Left renal cortex interstitium (tissue), 4 donors: ENCODE measurements at places on chromosomes 2 and 18.
A peak's percentile ranks its signal among the peaks of the same experiment; 100 is the strongest.

GRCh38 chr2:159078443-159078842 is 110.0 kb downstream of the TANC1 start:
- DNase-seq = no peak

GRCh38 chr2:192202373-192202772 is 7.6 kb upstream of the TMEFF2 start:
- no peak for DNase-seq

- no peak for DNase-seq
Measured at GRCh38 chr2:44267796-44268648, 7.3 kb upstream of the SLC3A1 start.

DNA sequence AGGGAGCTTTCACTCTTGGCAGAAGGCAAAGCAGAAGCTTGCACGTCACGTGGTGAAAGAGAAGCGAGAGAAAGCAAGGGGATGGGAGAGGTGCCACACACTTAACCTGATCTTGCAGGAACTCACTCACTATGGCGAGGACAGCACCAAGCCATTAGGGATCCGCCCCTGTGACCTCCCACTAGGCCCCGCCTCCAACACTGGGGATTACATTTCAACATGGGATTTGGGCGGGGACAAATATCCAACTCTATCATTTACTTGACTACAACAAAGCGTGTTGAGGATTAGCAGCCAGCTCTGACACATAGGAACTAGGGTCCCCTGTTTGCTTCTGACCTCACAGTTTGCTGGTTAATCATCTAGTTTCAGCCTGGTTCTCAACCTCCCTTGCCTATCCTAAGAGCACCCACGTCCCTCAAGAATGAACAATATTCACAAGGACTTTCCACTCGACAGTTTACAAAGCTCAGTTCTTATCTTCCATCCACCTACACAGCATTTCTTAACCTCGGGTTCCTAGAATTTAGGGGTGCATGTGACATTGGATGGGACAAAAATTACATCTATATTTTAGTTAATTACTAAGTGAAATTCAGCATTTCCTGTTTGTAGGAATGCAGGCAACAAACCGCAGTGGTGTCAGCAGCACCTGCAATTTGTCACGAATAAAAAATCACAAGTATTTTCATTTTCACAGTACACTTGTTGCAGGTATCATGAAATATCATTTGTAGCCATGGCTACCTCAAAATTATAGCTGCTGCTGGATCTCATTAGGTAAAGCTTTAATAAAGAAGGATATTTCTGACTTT is 36.0 kb downstream of the LBH start:
- no peak for DNase-seq

GRCh38 chr2:1632510-1632909 is 111.8 kb downstream of the PXDN start:
- DNase-seq = no peak

DNA sequence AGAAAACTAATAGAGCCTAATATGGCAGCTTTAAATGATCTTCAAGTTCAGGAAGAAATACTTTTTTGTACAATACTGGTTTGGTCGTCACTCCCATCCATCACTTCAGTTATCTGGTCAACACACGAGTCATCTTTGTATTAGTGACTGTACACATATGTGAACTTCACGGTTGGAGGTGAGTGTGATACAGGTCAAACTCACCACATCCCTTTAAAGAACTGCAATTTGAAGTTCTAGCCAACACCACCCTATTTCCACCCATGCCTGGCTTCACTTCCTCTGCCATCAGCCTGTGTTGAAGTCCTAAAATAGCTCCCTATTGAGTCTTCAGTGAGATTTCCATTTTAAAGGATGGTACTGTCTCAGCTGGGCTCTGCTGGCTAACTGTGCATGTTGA is 361.9 kb downstream of the TXNL1 start:
- DNase-seq = no peak

DNA sequence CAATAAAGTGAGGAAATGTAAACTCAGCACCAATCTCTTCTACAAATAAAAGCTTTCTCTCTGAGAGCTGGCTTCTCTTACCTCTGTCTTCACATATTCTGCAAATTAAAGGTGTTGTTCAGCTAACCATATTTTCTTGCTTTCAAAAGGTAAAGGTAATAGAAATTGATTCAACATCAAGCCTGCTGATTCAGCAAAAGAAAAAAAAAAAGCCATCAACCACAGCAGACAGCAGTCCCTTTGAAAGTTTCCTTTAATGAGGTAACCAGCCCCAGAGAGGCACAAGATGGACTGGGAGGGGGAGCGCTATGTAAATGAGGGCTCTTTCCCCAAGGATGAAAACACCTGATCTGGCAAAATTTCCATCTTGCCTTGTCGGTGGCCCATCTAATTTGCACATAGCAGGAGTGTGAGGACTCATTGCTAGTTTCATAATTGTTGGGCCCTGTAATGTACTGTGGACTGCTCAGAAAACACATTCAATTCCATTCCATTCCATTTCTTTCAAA is 154.9 kb upstream of the SOX11 start:
- DNase-seq = no peak

DNA sequence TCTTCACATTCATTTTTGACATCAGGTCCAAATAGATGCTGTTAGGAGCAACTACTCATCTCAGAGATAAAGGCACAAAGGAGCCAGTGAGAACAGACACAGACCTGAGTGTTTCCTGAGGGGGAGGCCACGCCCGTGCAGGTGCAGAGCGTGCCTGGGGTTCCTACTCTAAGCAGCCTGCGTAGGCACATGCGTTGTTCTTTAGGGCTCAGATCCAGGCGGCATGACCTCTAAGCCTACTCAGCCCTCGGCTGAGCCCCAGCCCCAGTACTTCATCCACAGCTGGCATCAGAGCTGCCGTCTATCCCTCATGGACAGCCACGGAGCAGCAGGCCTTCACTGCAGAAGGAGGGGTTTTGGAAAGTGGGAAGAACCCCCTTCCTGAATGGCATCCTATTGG is 54.9 kb upstream of the PXDN start:
- DNase-seq = no peak

DNA sequence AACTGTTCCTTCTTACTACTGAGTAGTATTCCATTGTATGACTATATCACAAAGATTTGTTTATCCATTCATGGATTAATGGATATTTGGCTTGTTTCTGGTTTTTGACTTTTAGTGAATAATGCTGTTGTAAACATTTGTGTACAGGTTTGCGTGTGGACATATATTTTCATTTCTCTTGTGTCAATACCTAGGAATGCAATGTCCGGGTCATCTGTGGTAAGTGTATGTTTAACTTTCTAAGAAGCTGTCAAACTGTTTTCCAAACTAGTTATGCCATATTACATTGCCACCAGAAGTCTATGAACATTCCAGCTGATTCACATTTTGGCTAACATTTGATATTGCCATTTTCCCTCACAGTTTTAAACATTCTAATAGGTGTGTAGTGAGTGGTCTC is 29.1 kb upstream of the SLC16A14 start:
- DNase-seq = no peak

DNA sequence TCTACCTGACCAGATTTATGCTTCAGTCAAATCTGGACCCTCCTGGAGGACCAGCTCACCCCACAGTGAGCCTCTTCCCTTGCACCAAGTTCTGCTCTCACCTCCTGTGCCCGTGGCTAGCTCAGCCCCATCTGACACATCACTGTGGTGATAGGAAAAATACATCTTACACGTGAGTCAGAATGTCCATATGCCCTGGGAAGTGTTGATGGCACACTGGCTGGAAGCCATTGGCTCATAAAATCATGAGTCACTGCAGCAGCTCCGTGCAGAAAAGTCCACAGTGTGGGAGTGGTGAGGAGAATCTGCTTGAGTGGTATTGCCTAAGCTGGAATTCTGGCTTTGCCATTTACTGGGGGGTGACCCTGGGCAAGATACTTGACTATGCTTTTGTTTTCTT is 42.6 kb upstream of the RAPGEF4 start:
- no peak for DNase-seq

- no peak for DNase-seq
Measured at GRCh38 chr2:1603059-1603458, 141.3 kb downstream of the PXDN start.

GRCh38 chr2:161147856-161148255 is 12.4 kb upstream of the TANK start:
- no peak for DNase-seq

DNA sequence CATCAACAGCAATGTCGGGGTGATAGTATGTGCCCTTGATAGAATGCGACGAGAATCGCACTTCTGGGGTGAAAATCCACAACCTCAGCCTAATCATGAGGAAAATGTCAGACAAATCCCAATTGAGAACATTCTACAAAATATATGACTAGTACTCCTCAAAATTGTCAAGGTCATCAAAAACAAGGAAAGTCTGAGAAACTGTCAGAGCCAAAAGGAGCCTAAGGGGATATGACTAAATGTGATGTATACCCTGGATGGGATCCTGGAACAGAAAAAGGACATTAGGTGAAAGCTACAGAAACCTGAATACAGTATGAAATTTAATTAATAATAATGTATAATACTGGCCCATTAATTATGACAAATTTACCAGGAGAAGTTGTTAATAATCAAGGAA is 7.6 kb upstream of the CACNB4 start:
- DNase-seq = no peak

- DNase-seq = no peak
Measured at GRCh38 chr18:35662293-35663062, 80.9 kb downstream of the GALNT1 start.

GRCh38 chr2:192814376-192814775 is 619.6 kb upstream of the TMEFF2 start:
- DNase-seq = no peak

GRCh38 chr2:138827426-138828054 is 47.4 kb upstream of the NXPH2 start:
- DNase-seq = peak; percentile 46

GRCh38 chr2:85988914-85989270 is 100.1 kb upstream of the ST3GAL5 start:
- DNase-seq = no peak

DNA sequence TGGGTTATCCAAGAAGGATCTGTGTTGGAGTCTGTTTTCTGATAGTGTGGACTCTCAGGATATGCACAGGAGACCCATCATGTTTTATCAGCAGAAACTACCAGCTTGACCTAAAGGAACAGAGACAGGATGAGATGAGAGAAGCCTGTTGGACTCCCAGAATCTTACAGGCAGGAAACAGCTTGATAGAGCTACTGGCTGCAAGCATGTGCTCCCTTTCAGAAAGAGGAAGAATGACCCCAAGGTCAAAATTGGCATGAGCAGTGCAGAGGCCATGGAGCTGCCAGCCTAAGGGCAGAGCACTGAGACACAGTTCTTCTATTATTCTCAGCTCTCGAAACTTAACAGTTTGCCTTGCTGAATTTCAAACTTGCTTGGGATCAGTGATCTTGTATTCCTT is 135.2 kb upstream of the NFATC1 start:
- no peak for DNase-seq

- no peak for DNase-seq
Measured at GRCh38 chr2:129464036-129464435, 515.4 kb upstream of the RAB6C start.

GRCh38 chr2:118529908-118530599 is 317.4 kb downstream of the EN1 start:
- no peak for DNase-seq

GRCh38 chr2:234191819-234192407 is 141.4 kb downstream of the SPP2 start:
- DNase-seq = no peak

- no peak for DNase-seq
Measured at GRCh38 chr2:222797871-222798270, 63.0 kb upstream of the ACSL3 start.

DNA sequence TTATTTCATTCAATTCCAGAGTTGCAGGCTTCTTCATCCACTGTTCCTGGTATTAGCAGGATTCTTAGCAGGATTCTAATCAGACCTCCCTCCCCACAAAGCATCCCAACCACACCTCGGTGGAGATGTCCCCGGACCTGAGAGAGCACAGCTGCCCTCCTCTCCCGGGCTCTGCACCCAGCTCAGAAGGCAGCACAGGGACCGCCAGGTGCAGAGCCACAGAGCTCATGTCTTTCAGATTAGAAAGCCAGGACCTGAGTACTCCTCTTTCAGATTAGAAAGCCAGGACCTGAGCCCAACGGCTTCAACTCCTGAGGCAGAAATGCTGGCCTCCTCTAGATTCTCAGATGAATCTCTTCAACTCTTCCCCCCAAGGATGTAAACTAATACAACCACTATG is 152.3 kb downstream of the MYO5B start:
- DNase-seq = no peak
